ENCODE measurements at places on chromosomes 3 and 15.

DNA sequence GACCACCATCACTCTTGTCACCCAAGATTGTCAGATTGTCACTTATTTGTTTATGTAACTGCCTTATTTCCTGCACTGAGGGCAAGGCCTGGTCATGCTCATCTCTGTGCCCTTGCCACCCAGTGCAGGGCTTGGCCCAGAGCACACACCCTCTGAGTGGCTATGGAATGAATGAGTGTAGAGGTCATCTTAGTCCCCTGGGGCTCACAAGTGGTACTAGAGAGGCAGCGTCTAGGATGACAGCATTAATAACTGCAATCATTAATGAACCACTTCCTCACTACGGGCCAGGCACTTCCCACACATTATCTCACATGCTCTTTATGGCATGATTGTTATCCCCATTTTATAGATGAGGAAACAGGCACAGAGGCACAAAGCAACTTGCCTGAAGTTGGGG lies 117.0 kb downstream of the SMAD6 start:
- no peak for DNase-seq

DNA sequence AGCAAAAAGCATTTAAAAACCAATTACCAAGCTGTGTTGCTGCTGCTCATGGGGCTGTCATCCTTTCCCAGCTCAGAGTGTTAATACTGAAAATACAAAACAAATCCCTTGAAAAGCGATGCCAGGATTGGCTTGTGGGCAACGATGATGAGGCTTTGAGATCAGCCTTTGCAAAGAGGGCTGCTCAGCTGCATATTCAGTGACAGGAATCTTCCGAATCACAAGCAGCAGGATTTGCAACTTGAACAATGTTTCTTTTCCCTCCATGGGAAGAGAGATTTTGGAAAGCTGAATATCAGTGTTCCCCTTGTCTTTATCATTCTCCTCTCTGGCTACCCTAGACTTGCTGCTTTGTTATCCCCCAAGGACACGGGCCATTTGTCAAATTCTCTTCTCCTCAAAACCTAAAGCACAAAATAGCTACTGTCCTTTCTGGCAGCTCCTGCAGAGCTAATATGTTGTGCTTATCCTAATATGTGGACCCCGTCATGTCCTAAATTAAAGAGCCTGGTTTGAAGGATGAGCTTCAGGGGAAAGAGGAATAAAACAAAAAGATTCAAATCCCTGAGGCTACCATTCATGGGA lies 375.8 kb downstream of the GAP43 start:
- DNase-seq: no peak

DNA sequence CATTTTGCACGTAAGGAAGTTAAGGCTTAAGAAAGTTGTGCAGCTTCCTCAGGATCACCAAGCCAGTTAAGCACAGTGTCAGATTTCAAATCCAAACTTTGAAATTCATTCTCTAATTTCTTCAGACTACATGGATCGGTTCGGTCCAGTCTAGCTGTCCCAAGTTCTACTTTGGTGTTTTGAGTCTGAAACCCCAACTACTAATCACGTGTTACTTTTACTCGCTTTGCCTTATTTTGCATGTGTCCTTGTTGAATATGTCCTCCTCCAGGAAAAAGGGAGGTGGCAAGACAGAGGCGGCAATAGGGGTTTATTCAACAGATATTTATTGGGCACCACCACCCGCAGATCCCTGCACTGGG lies 522 bp upstream of the GXYLT2 start:
- DNase-seq: peak; percentile 15

GRCh38 chr3:18247776-18248310 lies 177.3 kb downstream of the SATB1 start:
- no peak for DNase-seq
